Activated naive CD8-positive, alpha-beta T cell treated with anti-CD3 and anti-CD28 coated beads for 36 hours (primary cell): ENCODE measurements at places on chromosomes 16 and 17.
A peak's percentile ranks its signal among the peaks of the same experiment; 100 is the strongest.

DNA sequence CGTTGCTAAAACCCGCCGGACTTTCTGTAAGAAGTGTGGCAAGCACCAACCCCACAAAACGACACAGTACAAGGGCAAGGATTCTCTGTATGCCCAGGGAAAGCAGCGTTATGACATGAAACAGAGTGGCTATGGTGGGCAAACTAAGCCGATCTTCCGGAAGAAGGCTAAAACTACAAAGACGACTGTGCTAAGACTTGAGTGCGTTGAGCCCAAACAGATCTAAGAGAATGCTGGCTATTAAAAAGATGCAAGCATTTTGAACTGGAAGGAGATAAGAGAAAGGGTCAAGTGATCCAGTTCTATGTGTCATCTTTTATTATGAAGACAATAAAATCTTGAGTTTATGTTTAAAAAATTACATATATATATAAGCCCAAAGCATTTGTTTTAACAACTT is 20.3 kb downstream of the HELZ start:
- DNase-seq: no peak

GRCh38 chr16:31250782-31251384 is 8.9 kb upstream of the ITGAM start:
- DNase-seq: no peak

- no peak for DNase-seq
Measured at GRCh38 chr16:30622455-30623032, 12.4 kb upstream of the ZNF689 start.

DNA sequence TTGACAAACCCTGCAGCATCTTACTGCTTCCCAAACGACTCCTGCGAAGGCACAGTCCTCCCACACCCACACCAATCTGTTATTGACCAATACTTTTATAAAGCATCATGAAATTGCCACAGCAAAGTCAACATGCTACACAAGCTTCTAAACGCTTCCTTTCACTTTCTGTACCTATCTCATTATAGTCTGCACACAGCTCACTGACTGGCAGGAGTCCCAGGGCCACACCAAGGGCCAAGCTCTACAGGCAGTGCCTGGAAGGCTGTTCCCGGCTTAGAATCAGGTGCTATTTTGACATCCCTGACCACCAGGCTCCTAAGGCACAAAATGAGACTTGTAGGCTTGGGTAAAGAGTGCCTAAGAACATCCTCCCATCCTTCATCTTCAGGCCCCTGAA is 39.5 kb downstream of the USP7 start:
- DNase-seq: no peak

- no peak for DNase-seq
Measured at GRCh38 chr17:79050551-79050950, 24.1 kb upstream of the ENGASE start.

- no peak for DNase-seq
Measured at GRCh38 chr17:15406081-15406480, 61.3 kb downstream of the CDRT4 start.

DNA sequence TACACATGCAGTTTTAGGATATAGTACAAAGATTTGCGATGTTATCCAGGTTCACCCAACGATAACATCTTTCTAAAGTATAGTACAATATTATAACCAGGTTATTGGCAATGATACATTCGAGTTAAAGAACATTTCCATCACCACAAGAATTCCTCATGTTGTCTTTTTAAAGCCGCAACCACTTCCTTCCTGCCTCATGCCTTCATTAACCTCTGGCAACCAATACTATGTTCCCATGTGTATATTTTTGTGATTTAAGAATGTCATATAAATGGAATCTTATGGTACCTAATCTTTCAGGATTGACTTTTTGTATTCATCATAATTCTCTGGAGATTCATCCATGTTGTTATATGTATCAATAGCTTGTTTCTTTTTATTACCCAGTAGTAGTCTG is 1183.2 kb downstream of the CDH11 start:
- no peak for DNase-seq

DNA sequence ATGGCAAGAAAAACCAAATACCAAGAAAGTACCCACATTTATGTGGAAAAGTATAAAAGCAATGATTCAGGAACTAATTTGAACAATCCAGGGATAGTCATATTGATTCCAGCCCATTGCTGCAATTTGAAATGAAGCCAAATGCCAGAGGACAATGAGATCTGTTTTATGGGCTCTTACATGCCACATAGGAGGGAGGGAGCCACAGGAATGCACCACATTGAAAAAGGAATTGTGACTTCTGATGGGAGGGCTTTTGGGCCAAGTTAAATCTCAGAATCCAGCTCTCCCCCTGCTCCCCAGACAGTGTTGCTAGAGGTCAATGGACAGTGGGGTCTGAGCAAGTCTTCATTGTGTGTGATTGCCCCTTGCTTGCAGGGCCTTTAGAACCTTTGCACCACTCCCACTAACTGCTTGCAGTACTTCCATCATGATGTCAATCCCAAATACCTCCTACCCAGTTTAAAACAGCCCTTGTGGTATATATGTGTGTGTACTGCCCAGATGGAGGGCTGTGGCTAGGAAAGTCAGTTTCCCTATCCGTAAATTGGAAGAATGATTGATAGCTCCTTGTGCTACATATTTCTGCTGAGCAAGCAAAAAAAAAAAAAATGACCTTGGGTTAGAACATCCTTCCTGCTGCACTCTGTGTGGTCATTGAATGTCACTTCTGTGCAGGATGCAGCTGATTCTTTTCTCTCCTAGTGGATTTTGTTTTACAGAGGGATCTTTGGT is 406.8 kb downstream of the UTP18 start:
- no peak for DNase-seq

DNA sequence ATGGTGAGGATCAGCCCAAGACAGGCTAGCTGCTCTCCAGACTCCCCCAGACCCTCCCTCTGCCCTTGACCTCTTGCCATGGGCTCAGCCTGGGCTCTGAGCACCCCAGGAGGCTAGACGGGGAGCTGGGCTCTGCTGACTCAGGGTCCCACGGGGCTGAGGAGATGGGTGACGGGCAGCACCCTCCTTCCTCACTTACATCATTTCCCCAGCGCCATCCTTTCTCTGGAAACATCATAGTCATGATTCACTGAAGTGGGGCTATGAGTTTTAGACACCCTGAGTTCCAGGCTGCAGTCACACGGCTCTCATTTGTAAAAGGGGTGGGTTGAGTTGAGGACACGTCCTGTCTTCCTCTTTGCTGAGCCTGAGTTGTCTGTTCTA is 3.0 kb upstream of the ITGAX start:
- no peak for DNase-seq

DNA sequence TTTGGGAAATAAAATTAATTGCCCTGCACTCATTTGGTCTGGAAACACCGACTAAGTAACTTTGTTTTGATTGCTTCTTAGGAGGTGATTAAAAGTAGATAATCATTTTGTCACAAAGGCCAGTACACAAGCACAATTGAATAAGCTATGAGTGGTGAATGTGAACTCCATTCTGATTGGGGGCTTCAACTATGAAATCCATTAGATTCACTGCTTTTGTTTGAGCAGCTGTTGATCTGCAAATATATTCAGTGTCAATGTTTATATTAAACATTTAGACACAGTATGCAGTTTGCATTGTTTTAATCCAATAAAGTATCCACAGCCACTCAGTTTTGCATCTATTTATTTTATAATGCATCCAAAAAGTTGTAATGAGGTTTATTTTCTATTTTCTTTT is 817.5 kb downstream of the CDH11 start:
- DNase-seq: no peak

- no peak for DNase-seq
Measured at GRCh38 chr16:57859331-57859730, 57.0 kb upstream of the KIFC3 start.

- no peak for DNase-seq
Measured at GRCh38 chr17:71656964-71657858, 463.6 kb upstream of the SOX9 start.

DNA sequence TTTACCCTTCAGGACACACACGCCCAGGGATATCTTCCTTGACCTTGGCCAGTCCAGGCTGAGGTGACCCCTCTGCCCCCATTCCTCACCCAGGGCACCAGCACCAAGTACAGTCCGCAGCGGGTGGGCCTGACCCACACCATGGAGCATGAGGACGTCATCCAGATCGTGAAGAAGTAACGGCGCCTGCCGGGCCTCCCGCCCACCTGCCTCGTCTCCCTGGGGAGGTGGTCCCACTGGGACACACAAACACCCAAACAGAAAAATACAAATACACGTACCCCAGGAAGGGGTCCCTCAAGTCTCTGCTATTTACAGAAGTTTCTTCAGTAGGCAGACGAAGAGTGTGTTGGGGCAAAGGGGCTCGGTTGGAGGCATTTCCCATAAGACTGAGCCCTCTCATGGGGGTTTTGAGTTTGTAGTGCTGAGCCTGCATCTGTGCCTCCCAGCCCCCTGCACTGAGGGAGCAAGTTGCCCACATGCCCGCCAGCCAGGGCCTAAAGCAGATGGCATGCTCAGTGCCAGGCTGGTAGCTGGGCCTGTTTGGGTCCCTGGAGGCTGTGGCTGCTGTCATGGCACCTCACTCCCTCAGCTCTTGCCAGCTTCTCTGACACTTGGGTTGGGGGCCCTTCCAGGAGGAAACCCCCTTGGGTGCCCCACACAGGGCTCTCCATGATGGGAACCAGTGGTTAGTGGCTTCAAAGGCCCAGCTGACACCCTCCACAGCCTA is 1.3 kb upstream of the MYO15A start:
- DNase-seq: no peak

GRCh38 chr16:65313936-65314626 is 192.2 kb upstream of the CDH11 start:
- DNase-seq: no peak

GRCh38 chr17:77704048-77704815 is 254.3 kb upstream of the TNRC6C start:
- no peak for DNase-seq

GRCh38 chr17:56152874-56153602 is at the start of gene ANKFN1:
ANKFN1 (plus strand) TSS chr17:56153475; CDS start chr17:56212668, 59,193 bp downstream.
- no peak for DNase-seq

- DNase-seq: no peak
Measured at GRCh38 chr16:61770301-61770700, 265.9 kb downstream of the CDH8 start.

GRCh38 chr16:69111216-69111875 is 5.9 kb downstream of the HAS3 start:
- no peak for DNase-seq

GRCh38 chr16:55836158-55836611 is 3.3 kb upstream of the CES1 start:
- no peak for DNase-seq

GRCh38 chr16:77674888-77675287 is 47.4 kb upstream of the NUDT7 start:
- no peak for DNase-seq

DNA sequence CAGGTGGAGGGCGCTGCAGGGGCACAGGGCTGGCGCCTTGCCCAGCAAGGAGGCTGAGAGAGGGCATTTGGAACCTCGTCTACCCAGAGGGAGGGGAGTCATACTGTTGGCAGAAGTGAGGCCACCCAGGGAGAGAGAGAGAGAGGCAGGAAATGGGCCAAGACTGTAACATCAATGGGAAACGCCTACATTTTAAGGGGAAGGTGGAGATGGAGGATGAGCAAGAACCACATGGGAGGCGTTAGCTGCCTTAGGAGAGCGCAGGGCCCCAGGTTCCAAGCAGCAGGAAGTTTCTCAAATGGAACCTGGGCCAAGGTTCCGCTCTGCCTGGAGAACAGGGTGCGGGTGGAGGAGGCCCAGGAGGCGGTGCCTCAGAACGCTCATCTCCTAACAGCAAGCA is 2.7 kb upstream of the WFDC1 start:
- DNase-seq: no peak

GRCh38 chr16:768428-768827 is 7.9 kb downstream of the MSLN start:
- DNase-seq: no peak

GRCh38 chr17:75524269-75524969 is 1.1 kb upstream of the LLGL2 start:
- no peak for DNase-seq

- DNase-seq: no peak
Measured at GRCh38 chr17:31131299-31131698, 36.5 kb downstream of the NF1 start.

GRCh38 chr16:48215738-48216137 is 28.4 kb upstream of the LONP2 start:
- DNase-seq: no peak

- DNase-seq: peak; percentile 84
Measured at GRCh38 chr16:27405546-27406451, 3.8 kb downstream of the IL21R start.

- DNase-seq: no peak
Measured at GRCh38 chr17:4478318-4478830, 20.3 kb upstream of the SPNS2 start.

GRCh38 chr17:48544349-48545021 is 424 bp downstream of the HOXB2 start:
- DNase-seq: peak; percentile 53

DNA sequence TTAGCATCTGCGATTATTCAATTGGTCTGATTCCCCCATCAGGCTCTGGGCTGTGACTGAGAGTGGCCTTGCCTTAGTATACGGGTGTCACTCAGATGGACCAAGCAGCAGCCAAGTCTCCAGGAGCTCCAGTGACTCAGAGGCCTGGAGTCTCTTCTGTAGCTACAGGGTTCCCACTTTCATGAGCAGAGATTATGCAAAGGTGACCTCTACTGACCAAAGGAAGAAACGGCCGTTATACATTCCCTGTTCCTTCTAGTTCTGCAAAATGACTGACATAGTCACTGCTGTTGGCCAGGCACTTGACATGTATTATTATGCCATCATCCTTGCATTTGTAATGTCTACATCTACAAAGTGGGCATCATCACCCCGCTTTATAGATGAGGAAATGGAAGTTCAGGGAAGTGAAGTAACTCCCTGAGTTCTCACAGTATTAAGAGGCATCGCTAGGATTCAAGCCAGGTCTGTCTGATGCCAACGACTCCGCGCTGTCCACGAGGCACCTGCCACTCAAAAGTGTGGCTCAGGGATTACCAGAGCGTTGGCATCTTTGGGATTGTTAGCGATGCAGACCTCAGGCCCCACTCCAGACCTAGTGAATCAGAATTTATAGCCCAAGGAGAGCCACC is 23.3 kb downstream of the SLC38A7 start:
- DNase-seq: no peak

GRCh38 chr17:35731917-35732805 is 722 bp downstream of the RASL10B start:
- no peak for DNase-seq

DNA sequence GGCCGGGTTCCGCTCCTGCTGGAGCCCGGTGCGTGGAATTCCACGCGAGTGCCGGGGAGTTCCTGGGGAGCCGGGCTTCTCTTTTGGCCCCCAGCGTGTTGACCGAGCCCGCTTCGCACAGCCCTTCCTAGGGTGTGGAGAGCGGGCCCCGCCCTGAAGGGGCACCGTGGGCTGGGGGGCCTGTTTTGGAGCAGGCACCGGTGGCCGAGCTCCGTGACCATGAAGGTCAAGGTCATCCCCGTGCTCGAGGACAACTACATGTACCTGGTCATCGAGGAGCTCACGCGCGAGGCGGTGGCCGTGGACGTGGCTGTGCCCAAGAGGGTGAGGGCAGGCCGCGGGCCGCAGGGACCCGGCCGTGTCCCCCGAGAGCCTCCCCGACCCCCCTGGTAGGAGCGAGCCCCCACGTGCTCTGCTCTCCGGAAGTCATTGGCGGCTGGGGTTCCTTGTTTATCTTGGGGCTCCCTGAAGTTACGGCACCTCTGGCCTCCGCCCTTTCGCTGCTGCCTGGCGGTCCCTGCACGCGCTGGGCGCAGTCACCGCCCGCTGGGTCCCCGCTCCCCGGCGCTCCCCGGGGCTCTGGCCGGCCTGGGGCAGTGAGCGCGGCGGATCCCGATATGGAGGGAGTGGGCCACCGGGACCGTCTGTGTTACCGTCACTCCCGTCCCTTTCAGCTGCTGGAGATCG is 528 bp downstream of the HAGHL start:
- peak; percentile 54 for DNase-seq

- DNase-seq: peak; percentile 38
Measured at GRCh38 chr16:56916571-56917403, 15.2 kb upstream of the HERPUD1 start.

GRCh38 chr16:17691899-17692176 is 221.1 kb upstream of the XYLT1 start:
- no peak for DNase-seq
